NCI-H1930 (cell line): ENCODE measurements at places on chromosomes 13 and 19.

DNA sequence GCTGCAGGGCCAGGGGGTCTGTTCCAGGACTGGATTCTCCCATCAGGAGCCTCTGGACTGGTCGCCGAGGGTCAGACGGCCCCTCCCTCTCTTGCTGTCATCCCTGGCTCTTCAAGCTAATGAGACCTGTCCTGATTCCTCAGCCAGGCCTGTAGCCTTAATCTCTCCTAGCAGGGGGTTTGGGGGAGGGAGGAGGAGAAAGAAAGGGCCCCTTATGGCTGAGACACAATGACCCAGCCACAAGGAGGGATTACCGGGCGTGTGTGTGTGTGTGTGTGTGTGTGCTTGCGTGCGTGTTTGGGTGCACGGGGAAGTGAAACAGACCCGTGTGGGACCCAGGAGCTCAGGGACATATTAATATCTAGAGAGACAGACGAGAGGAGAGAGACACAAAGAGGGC lies 1.9 kb upstream of the CRX start:
- DNase-seq: no peak

GRCh38 chr19:18204394-18205199 lies 755 bp upstream of the RAB3A start:
- DNase-seq: peak; percentile 79

DNA sequence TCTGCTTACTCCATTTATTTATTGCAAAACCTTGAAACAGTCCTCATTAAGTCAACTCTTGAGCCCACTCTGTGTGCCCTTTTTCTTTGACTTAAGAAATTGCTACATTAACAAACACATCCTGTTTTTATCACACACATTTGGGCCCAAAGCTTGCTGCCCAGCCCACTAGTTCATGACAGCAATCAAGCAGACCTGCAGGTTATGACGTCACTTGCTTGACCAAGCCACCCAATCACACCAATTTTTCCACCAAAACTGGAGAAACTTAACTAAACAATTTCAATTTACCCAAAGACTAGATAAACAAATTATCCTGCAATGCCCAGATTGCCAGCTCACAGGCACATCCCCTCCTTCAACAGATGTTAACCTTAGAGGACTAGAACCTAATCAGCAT lies 120.7 kb downstream of the ZNF429 start:
- DNase-seq: no peak

- DNase-seq: no peak
Measured at GRCh38 chr19:4368128-4368820, 24.9 kb downstream of the MPND start.

GRCh38 chr19:14432791-14433553 lies at the start of gene PKN1:
Gene PKN1, plus strand, starts transcription at chr19:14433306. Its CDS starts 216 bp downstream, at chr19:14433522.
- DNase-seq: peak; percentile 71

- no peak for DNase-seq
Measured at GRCh38 chr13:43077461-43077860, 54.1 kb downstream of the DNAJC15 start.

DNA sequence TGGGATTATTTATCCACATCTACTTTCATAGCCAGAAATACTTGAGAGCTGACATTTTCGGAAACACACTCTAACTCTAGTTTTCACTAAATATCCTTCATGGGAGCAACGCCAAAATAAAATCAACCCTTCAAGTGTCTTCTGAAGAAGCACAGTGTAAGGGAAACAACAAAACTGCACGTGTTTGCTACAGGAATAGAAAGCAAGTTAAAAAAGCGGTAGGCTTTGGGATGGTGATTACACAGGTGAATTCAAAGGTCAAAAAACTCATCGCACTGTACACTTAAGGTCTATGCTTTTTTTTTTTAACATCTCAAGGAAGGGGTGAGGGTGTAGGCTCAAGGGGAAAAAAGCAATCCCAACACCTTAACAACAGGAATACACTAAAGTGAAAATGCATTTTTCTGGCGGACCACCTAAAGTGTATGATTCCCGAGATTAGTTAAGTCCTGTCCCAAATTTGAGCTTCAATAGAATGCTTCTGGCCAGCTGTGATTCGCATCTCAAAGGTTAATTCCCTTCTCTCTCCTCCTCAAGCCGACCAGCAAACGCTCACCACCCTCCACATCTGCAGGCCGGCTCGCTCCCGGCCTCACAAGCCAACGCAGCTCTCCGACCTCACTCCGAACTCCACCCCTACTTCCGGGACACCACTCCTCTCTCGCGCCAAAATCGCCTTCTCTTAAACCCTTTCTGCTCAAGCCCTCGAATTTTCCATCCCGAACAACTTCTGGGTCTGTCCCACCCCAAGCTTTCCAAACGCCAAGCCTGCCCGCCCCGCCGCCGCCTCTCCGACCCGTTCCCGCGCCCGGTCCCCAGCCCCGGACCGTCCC lies 1.1 kb downstream of the ARGLU1 start:
- no peak for DNase-seq

DNA sequence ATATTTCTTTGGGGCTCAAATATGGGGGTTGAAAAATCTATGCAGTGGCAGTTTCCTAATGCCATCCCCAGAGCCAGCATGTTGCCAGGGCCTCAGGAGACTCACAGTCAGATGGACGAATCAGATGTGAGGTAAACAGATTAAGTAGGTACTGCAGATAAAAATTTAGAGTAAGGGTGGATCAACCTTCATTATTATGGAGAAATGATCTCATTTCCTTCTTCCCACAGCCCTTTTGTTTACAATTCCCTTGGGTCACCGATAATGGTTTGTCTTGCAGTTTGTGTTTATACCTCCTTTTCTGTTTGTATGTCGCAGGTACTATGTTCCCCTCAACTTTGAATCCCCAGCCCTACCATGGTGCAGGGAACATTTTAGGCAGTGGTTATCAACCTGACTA lies 20.0 kb downstream of the DIAPH3 start:
- DNase-seq: no peak

DNA sequence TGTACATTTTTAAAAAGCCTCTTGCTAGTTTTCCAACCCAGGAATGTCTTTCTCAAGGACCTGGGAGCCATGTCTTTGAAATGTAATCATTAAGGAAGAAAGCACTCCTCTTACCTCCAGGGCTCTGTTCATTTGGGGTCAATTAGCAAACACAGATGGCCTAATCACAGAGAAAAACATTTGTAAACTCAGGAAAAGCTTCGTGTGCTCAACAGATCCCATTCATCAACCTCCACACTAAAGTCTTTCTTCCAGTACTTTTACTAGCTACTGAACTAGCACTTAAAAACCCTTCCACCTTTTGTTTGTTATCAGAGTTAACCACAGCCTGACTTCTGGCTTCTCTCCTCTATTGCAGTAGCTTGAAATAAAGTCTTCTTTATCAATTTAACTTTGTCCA lies 441.4 kb downstream of the PCDH20 start:
- no peak for DNase-seq

DNA sequence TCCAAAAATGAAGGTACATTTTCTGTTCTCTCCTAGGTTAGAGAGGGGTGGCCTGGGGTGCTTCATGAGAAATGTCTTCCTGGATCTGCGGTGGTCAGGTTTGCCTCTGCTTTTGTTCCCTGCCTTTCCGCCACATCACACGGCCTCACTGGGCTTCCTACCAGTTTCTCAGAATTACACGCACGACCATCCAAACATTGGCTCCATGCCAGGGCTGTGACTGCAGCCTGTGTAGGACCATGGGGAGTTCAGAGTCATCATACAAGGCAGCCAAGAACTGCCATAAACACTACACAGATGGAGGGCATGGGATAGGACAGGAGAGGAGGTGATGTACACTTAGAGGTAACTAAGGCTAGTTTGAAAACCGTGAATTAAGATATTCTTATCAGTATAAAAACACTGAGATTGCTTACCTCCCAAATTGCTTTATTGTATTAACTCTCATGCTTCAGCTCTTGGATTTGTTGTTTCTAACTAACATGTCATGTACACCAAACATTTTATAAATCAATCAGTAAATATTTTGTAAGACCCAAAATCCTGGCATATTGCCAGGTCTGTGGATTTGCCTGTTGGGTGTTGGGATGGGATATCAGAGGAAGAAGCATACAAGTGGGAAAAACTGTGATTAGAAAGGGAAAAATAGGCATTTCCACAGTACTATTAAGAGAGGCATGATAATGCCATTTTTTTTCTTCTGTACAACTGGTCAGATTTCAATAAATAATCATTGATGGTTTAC lies 45.2 kb downstream of the CDADC1 start:
- DNase-seq: peak; percentile 10

DNA sequence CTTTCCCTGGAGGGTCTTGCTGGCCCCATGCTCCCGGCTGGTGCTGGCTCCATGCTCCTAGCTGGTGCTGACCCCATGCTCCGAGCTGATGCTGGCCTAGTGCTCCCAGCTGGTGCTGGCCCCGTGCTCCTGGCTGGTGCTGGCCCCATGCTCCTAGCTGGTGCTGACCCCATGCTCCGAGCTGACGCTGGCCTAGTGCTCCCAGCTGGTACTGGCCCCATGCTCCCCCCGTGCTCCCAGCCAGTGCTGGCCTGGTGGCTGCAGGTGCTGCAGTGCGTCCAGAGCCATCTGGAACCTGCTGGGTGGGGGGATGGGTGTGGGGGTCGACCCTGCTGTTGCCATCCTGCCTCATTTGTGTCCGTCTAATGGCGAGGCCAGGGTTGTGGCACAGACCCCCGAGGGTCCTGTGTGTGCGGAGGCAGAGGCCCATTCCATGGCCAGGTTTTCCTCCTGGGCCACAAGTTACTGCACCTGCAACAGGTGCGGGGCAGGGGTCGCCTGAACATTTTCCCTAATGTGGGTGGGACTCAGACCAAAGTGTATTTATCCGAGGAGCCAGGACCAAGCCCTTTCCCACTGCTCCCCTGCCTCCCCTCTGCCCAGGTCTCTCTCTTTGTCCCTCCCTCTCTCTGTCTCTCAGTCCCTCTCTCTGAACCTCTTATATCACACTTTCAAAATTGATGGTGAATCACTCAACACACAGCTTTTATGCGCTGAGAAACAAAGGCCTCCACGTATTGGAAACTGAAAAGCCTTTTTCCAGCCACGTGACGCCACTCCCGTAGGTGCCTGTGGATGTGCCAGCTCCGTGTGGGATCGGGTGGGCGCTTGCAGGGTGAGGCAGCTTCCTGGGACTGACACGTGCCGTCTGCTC lies 45.1 kb downstream of the MCF2L start:
- DNase-seq: no peak

DNA sequence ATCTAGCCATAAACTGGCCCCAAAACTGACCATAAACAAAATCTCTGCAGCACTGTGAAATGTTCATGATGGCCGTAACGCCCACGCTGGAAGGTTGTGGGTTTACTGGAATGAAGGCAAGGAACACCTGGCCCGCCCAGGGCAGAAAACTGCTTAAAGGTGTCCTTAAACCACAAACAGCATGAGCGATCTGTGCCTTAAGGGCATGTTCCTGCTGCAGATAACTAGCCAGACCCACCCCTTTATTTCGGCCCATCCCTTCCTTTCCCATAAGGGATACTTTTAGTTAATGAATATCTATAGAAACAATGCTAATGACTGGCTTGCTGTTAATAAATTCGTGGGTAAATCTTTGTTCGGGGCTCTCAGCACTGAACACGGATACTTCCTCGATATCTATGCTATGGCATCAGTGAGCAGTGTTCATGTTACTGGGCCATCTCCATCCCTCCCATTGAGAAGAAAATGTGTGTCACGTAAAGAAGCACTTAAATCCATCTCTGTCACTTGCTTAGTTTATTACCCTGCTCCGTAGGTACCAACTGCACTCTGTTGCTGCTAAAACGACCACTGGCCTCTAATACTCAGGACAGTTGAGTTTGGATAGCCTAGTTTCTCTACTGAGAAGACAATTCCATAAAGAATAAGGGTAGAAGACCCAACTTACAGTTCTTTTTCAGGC lies 5.3 kb downstream of the ATP7B start:
- no peak for DNase-seq

DNA sequence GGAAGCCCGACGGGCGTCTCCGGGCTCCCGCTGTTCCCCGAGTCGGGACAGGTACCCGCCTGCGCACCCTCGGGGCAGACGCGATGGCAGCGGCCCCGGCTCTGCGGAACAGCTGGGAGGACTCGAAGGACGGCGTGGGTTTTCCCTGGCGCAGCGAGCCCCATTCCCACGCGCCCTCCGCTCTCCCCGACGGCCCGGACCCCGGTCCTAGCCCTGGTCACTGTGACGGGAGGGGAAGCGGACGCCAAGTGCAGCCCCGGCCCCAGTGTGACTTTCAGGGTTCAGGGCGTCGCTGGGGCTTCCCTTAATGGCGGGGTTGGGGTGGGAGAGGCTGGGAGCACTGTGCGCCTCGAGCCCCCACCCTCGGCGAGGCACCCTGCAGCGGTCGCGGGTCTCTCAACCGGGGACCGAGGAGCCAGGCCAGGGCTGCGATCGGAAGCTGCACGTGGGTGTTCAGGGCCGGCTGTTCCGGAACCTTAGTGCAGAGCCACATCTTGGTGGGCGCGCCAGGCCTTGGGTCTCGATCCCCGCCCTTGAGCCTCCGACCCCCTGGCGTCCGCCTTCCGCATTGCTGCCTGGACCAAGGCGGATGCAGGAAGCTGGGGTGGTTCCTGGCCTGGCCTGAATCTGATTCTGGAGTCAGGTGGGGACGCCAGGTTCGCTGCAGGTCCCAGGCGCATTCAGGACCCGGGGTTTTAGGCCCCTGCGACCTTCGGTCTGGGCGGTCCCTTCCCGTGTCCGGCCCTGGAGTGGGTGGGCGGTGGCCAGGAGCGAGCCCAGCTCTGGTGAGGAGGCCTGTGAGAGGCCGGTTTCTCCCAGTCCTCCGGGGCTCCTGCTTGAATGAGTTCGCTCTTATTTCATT lies 3.5 kb downstream of the LGALS7B start:
- DNase-seq: no peak

- no peak for DNase-seq
Measured at GRCh38 chr13:24629320-24629719, 50.9 kb upstream of the ATP12A start.

GRCh38 chr13:47454986-47455385 lies 546.1 kb downstream of the SUCLA2 start:
- no peak for DNase-seq

DNA sequence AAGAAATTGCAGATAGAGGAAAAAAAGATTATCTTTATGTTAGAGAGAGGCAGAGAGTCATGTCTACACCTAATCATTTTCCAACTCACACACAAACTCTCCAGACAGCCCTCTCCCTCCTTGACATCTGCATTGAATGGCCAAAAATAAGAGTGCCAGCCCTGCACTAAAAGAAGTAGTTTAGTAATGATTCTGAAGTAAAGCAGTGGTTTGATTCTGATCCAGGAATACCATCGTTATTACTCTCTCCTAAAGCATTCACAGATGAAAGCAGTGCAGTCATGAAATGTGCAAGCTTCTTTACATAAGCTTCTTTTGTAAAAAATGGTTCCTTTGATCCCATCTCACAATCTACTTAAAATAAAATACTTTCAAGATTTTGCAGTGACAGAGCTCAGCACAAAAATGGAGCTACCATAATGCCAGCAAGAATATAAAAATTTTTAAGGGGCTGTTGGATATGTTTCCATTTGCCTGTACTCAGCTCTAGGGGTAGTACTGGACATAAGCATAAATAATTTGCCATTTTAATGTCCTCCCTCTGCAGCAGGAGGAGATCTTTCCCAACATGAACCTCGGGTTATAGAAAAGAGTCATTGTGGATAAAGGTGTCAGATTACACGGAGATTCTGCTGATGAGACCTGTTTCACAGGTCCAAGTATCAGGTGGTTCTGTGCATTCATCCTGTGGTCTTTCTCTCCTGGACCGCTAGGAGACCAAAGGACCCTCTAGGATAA lies 406.3 kb downstream of the DCT start:
- DNase-seq: no peak
